Activated CD4-positive, alpha-beta T cell treated with anti-CD3 and anti-CD28 coated beads, Interleukin-2, amount 10 ng/mL, durations not matched to agents 24 days and 14 days (primary cell): ENCODE measurements at places on chromosomes 11 and 22.

DNA sequence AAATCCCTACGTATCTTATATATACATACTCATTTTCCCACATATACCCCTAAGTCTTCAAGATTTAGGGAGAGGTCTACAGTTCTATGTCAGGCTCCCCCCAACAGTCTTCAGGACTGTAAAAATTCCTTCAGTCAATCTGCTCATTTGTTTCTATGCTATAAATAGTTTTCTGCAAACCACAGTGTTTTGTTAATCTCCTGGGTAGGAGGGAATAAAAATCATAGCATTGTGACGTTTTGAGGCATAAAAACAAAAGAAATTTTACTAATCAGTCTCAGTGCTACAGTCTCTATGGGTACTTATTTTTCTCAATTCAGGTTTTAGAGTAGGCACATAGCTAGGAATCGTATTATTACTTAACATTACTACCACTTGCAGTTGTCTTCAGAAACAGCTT is 552.8 kb upstream of the LRRC4C start:
- DNase-seq, result no peak

- no peak for DNase-seq
These were observed 235.8 kb upstream of the CCDC90B start for GRCh38 chr11:83521647-83522596.

- DNase-seq, result no peak
These were observed 443.9 kb downstream of the INSC start for GRCh38 chr11:15558513-15559181.

- no peak for DNase-seq
These were observed 97.7 kb downstream of the MPPED2 start for GRCh38 chr11:30488304-30488998.

GRCh38 chr22:33919391-33920196 is 682 bp downstream of the LARGE1 start:
- peak; percentile 56 for DNase-seq

GRCh38 chr22:26481694-26482093 is 1.9 kb downstream of the HPS4 start:
- DNase-seq, result no peak

DNA sequence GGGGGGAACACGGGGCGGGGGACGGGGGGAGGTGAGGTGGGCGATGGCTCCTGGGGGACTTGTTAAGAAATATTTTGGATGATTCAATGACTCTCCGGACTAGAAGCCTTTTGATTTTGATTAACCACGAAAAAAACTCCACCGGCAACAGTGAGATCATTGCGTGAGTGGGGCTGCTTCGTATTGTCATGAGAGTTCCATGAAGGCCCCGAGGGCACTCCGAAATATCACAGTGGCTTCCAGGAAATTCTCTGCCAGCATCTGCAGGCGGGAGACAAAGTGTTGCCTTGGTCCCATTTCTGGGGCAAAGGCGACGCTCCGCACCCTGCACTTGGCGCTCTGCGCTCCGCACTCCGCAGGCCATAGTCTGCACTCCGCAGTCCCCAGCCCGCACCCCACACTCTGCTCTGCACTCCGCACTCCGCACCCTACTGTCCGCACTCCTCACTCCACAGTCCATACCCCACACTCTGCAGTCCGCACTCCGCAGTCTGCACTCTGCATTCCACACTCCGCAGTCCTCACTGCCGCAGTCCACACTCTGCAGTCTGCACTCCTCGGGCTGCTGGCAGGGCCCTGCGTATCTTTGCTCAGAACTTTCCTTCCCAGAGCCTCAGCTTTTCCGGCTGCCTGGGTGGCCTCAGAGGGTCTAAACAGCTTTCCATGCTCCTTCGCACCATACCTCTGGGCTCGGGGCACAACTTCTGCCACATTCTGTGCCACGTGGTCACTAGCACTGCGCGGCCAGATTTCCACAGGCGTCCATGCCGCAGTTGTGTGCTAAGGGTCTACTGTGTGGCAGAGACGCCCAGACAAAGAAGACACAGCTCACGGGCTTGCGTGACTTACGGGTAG is 61.1 kb downstream of the LINC01488 start:
- DNase-seq, result no peak

GRCh38 chr11:23789200-23789853 is 707.5 kb upstream of the LUZP2 start:
- DNase-seq, result no peak

DNA sequence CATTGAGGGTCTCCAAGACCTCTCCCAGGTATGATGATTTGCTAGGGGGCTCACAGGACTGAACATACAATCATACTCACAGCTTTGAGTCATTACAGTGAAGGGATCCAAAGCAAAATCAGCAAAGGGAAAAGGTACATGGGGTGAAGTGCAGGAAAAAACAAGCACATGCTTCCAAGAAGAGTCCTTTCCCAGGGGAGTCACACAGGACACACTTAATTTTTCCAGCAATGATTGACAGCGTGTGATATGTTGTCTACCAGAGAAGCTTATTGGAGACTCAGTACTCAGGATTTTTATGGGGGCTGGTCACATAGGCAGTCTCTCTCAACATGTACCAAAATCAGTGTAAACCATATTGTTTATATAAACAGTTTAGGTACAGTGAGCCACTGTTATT is 25.3 kb downstream of the CUL5 start:
- DNase-seq, result no peak

DNA sequence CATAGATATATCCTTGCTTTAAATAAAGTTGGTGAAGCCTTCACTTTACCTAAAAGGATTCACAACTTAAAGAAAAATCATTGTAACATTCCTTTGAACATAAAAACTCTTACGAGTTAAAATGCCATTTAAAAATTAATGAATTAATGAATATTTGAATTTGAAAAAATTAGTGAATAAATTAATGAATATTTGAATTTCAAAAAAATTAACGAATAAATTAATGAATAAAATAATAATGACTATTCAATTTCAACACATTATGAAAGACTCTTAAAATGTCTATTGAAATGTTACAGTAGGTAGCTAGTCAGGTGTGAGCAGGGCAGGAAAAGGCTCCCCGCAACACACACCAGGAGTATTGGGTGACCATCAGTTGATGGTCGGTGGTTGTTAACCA is 22.9 kb downstream of the ARHGAP20 start:
- DNase-seq, result no peak

GRCh38 chr11:35494957-35495490 is 30.4 kb downstream of the PAMR1 start:
- DNase-seq, result no peak

GRCh38 chr11:67646535-67647336 is 3.8 kb downstream of the ACY3 start:
- DNase-seq, result peak; percentile 81

DNA sequence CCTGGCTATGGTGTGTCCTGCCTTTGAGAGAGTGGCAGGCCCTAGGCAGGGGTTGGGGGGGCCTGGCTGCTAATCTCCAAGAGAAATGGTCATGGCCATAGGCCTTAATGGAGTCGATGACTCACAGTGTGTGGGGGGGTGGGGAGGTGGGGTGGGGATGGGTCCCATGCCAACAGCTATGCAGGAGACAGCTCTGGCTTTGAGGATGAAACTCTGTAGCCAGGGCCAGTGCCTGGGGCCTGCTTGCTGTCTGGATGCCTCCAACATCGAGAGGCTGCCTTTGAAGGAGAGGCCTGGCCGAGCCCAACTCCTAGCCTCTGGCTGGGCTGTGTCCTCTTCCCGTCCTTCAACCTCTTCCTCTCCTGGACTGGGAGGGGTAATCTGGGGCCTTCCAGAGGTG is 23.9 kb upstream of the TSPAN18 start:
- no peak for DNase-seq
